ENCODE measurements at places on chromosomes 11 and 22.

DNA sequence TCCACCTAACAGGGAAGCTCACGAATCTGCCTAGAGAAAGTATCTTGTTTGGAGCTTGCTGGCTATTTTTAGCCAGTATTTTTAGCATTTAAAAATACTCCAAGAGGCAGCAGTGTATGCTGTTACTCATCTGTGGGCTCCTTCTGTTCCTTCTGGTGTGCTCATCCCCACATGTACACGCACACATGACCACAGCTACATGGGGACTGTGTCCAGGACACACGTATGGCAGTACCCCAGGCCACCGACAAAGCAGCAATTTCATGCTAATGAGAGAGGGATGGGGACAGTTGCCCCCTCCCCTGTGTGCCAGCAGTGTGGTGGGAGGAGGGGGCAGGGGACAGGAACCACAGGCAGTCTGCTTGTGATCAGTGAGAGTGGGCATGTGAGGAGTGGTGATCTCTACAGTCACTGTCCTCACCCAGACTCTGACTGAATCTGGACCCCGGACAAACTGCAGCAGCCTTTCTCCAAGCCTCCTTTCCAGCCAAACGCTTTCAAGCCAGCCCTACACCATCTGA lies 16.4 kb downstream of the USP2 start:
- DNase-seq, result no peak

- DNase-seq, result no peak
Observed at GRCh38 chr11:88603091-88603867, 265.7 kb upstream of the CTSC start.

DNA sequence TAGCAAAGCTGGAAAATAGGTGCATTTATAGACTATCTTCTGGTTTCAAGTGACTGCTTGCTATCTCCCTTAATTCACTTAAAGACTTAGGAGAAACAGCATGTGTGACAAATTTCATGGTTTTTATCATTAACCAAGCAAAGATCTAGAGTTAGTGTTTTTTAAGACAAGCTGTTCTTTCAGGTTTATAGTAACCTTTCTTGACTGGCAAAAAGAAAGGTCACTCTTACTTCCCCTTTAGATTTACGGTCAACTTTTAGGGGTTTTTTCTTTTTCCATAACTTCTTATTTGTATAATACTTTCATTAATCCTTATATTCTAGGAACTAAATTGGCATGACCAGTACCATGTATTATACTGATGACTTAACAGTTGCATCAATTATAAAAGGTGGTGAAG lies 46.6 kb downstream of the KDM2A start:
- DNase-seq, result no peak

- no peak for DNase-seq
Observed at GRCh38 chr22:47779474-47779873, 1017.0 kb downstream of the TBC1D22A start.

All from esophagus squamous epithelium (tissue), 5 donors.